Stimulated activated CD4-positive, alpha-beta T cell treated with anti-CD3 and anti-CD28 coated beads, Interleukin-4, amount 100 ng/mL, for 1 hour (primary cell): ENCODE measurements at places on chromosomes 7 and 10.
A peak's percentile ranks its signal among the peaks of the same experiment; 100 is the strongest.

- DNase-seq, result no peak
Measured at GRCh38 chr10:45355494-45355893, 18.5 kb upstream of the ALOX5 start.

DNA sequence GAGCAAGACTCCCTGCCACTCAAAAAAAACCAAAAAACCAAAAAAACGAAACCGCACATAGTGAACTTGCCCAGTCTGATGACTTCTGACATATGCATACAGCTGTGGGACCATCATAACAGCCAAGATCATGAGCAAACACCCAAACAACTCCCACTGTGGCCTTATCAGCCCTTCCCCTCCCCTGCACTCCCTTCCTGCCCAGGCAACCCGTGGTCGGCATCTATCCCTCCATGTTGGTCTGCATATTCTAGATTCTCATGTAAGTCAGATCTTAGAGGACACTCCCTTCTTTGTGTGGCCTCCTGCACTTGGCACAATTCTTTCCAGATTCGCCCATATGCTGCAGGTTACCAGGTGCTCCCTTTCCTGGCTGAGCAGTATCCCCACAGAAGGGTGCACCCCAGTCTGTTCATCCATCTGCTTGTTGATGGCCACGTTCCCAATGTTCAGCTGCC is 72.8 kb downstream of the GNA12 start:
- no peak for DNase-seq

DNA sequence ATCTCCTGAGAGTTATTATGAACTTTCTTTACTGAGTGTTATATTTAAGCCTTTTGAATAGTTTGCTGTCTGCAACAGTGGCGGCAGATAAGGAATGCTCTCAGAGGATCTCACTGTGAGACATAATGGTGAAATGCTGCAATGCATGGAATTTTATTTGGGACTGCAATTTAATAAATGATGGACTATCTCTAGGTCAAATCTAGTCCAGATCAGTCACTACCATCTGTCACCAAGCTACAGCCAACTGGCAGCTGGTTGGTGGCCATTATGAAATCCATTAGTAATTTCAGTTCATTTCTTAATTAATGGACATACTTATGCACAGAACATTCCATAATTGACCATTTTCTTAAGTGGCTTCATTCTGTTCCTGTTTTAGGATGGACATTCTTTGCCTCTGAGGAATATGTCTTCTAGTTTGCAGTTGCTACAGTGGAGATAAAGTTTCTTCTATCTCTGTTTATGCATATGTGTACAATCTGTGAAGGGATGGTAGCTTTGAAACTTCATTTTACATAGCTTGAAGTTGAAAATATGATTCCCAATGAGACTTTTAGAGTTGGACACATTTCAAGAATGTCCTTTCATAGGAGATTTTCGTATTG is 586.6 kb downstream of the SUGCT start:
- no peak for DNase-seq

- peak; percentile 5 for DNase-seq
Measured at GRCh38 chr7:67625257-67625737, 628.7 kb downstream of the TYW1 start.

- DNase-seq, result no peak
Measured at GRCh38 chr10:44845361-44846175, 65.6 kb upstream of the TMEM72 start.

GRCh38 chr10:71999360-72000072 is 35.3 kb downstream of the CHST3 start:
- DNase-seq, result no peak

GRCh38 chr10:6195846-6196245 is 6.9 kb upstream of the PFKFB3 start:
- DNase-seq, result no peak

- no peak for DNase-seq
Measured at GRCh38 chr7:100865372-100865911, 1.7 kb upstream of the TRIP6 start.

DNA sequence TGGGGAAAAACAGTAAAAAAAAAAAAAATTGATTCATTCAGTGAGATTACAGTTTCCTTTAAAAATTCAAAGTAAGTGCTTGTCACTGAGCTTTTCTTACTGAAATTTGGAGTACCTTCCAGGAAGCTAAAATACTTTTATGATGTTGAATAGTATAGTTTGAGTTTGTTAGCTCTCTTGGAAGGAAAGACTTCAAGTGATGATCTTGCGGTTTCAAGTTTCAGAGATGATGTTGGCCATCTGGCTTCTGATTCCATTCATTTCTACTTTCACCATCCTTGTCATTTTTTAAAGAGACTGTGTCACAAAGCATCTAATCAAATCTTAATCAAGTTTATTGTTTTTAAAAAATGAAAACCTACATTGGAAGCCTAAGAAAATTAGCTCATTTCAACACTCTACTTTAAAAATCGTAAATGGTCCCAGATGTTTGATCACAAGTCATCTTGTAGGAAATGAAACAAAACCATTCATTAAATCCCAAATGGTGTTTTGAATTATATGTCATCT is 4.9 kb upstream of the HERPUD2 start:
- no peak for DNase-seq
